Stimulated activated CD8-positive, alpha-beta memory T cell treated with anti-CD3 and anti-CD28 coated beads, Interleukin-7, amount 100 ng/mL, for 1 hour (primary cell): ENCODE measurements at places on chromosomes 5 and 9.

- no peak for DNase-seq
These were observed 178.4 kb downstream of the PTPRD start for GRCh38 chr9:10434412-10434811.

DNA sequence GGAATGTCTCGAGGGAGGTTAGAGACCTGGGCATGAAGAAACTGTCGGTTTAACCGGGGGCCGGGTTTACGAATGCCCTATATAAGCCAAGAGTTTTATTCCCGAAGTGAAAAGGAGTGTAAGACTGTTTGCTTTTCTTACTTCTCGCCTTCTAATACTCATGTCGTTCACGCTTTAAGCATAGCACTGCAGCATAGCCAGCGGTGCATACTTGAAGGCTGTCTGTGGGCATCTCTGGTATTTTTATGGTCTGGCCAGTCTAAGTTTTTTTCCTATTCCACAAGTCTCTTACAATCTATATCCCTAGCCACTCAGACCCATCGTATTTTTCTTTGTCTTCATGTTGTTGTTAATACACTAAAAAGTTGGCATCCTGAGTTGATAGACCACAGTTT, 1.2 kb downstream of the UHRF2 start:
- DNase-seq: no peak

- no peak for DNase-seq
These were observed 206.2 kb downstream of the NDUFS4 start for GRCh38 chr5:53766673-53767072.

- DNase-seq: no peak
These were observed 859 bp downstream of the CSNK1G3 start for GRCh38 chr5:123512611-123513461.

DNA sequence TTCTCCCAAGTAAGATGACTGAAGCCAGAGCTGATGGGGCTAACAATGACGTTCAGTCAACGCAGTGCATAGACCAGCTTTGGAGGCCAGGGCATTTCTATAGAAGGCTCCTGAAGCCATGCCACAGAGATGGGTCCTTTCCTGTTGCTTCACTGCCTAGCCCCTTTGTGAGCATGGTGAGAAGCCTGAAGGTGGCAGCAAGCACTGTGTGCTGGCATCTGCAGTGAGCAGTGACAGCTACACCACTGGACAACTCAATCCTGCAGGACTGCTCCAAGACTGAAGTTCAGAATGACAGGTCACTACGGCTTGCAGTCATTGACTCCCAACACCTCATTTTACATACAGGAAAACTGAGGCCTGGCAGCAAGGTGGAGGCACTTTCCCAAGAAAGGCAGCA, 229.0 kb downstream of the TSSK1B start:
- no peak for DNase-seq
